Hematopoietic multipotent progenitor cell treated with erythropoietin and hydrocortisone succinate and interleukin-3 and kit ligand, for 4 days (in vitro differentiated cells): ENCODE measurements at places on chromosomes 6 and 20.
A peak's percentile ranks its signal among the peaks of the same experiment; 100 is the strongest.

DNA sequence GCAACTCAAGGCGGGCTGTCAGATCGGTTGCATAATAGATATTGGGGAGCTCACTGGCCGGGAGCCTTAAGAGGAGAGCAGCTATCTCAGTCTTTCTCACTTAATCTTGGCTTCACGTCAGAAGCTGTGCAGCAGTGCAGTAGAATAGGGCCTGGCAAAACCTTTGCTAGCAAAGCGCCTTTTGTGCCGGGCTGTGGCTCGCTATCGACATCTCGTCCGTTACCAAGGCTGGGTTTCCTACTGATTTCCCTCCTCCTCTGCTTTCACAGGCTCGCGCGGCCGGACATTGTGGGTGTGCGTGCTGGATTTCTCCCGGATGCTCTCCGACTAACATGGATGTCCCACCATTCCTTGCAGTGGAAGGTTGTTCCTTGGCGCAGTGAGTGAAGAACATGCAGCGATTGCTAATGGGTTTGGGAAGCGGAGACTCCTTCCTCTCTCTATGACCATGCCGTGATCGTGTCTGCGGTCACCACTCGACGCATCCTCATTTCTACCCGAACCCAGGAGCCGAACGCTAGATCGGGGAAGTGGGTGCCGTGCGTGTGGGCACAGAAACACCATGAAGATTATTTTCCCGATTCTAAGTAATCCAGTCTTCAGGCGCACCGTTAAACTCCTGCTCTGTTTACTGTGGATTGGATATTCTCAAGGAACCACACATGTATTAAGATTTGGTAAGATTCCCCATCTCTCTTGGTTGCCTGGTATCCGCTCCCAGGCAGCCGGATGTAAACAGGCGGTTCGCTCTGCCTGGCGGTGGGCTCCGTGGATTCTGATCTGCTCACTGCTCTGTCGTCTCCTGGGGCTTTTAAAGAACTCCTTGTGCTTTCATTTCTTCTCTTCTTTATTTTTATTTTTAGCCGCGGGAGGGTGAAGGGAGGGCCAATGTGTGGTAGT is 5.5 kb downstream of the GRIK2 start:
- no peak for DNase-seq

DNA sequence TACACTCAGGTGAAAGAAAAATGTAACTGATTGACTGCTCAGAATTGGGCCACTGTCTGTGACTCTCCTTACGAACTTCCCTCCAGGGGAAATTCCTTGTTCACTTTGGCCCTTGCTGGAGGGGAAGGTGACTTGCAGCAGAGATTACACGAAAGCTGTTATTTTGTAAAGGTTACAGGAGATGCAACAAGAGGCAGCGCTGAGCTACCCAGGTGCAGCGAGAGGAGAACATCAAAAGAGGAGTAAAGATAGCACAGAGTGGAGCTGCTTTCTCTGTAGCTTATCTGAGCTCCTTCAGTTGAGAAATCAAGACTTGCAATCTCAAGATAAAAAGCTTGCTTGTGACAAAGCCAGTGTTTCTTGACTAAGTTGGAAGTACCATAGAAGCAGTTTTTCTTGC is 144.6 kb downstream of the ARHGAP18 start:
- peak; percentile 41 for DNase-seq

- DNase-seq, result peak; percentile 46
Observed at GRCh38 chr6:551405-551804, 105.5 kb downstream of the HUS1B start.

DNA sequence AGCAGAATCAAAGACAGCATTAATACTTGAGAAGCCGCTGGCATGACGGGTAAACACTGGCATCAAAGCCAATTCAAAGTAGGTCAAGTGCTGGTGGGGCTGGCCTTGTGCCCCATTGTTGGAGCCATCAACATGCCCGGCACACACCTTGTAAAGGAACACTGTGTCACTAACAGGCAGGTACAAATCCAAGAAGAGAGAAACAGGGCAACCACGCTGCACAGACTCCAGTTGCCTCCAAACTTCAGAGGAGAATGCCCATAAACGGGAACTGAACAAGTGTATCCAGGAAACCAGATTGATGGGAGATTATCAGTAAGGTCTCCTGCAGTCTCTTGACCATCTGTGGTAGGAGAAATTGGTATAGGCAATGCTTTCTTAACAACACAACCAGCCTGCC is 127.0 kb upstream of the STXBP5 start:
- DNase-seq, result no peak

DNA sequence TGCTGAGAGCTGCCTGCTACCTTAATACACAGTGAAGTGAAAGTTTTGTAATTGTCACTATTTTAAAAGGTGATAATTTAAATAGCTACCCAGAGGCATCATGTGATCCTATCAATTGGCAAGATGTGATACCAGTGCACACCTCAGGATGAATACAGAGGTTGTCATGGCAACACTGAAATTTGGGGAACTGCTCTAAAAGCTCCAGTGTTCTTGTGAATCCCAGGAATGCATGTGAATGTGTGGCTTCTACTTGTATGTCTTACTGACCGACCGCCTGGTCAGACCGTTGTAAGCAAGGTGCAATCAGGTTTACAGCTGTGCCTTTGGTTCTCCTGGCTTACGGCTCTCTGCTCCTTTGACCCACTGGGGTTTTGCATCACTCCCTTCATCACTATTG is 146.3 kb upstream of the GJE1 start:
- no peak for DNase-seq

DNA sequence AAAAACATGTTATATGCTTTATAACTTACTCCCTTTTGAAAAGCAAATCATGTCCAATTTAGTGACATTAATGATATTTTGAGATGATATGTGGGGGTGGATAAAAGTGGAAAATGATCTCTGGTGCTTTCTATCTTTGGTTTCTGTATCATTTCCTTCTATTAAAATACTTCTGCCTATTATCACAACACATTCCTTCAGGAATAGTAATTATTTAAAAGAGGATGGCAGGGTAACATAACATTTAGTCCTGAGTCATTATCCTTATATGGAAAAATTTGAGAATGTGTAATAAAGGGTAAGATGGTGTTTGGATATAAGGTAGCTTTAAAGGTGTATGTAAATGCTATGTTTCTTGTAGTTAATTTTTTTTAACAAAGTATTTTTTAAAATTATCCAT is 657.7 kb downstream of the PHF3 start:
- no peak for DNase-seq

- no peak for DNase-seq
Observed at GRCh38 chr20:31856516-31856915, 11.1 kb upstream of the FOXS1 start.

DNA sequence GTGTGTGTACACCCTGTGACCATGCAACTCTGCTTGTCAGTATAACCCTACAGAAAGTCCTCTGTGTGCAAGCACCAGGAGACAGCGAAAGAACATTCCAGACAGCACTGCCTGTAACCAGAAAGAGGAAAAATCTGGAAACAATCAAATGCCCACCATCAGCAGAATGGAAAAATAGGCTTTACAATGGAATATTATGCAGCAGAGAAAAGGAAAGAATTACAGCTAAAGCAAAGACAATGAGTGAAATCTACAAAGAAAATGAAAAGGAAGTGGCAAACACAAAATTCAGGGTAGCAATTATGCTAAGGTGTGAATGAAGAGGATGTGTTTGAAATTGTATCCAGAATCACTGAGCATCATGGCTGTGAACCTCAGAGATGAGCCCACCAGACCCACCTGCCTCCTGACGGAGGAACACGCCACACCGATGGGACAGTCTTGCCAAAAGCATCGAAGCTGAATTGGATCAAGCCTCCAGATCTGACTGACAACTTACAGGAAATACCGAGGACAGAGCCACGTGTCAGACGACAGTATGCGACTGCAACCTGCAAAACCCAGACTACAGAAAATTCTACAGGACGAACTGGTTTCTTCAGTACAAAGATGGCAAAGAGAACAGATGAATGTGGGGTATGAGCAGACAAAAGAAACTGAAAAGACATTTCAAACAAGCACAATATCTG is 133.2 kb downstream of the NFATC2 start:
- DNase-seq, result no peak

DNA sequence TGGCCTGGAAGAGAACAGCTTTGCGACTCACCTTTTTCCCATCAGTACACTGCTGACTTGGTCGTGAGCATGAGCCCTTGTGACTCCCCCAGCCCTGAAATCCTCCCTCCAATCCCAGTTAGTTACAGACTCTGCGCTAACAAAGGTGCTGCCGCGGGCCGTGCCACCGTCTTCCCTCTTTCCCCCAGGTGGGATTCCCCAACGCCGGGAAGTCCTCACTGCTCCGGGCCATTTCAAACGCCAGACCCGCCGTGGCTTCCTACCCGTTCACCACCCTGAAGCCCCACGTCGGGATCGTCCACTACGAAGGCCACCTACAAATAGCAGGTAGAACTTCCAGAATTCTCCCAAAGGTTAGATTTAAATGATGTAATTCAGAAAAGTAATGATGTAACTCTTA is 16.1 kb downstream of the MTG2 start:
- DNase-seq, result no peak

- peak; percentile 25 for DNase-seq
Observed at GRCh38 chr6:138374815-138375214, 2.9 kb upstream of the SMIM28 start.

- DNase-seq, result no peak
Observed at GRCh38 chr6:75201021-75201420, 4.8 kb downstream of the COL12A1 start.

DNA sequence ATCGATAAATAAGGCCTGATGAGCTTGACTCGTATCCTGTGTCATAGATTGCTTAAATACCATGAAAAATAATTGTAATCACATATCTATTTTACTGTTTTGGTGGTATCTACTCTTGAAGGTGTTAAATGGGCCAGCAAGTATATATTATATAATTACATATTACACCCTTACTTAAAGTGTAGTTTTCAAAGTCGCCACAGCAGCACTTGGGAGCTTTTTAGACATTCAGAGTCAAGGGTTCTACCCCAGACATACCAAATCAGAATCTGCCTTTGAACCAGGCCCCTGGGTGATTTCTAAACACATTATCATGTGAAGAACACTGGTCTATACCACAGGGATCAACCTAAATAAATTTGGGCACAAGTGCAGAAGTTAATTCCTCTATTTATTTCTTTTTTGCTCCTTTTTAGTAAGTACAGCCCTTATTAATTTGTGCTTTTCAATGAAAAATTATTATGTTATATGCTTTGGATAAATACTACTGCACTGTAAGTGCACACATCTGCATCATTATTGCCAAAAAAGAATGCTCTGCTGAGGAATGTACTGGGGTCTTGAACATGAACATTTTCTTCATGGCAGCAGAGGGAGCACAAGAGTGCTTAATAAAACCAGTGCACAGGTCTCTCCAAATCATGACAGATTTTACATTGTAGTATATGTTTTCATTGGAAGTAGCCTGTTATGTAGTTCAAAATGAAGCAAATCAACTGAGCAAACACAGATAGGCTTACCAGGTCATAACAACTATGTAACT is 3.1 kb upstream of the ATXN1 start:
- peak; percentile 78 for DNase-seq

GRCh38 chr6:154705471-154706113 is 27.6 kb upstream of the SCAF8 start:
- DNase-seq, result peak; percentile 61

DNA sequence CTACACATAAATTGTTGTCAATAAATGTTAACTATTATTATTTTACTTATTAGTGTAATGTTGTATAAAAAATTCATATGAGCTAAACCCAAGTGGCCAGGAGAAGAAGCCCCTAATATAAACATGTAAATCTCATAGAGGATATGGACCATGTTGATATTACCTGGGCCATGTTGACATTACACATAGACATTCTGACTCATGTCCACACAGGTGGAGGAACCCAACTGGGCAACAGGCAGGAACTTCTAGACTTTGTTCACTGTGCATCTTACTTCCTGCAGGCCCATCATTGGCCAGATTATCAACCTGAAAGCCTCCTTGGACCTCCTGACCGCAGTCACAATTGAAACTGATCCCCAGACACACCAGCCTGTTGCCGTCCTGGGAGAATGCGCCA is 7.2 kb downstream of the BPIFA2 start:
- no peak for DNase-seq

DNA sequence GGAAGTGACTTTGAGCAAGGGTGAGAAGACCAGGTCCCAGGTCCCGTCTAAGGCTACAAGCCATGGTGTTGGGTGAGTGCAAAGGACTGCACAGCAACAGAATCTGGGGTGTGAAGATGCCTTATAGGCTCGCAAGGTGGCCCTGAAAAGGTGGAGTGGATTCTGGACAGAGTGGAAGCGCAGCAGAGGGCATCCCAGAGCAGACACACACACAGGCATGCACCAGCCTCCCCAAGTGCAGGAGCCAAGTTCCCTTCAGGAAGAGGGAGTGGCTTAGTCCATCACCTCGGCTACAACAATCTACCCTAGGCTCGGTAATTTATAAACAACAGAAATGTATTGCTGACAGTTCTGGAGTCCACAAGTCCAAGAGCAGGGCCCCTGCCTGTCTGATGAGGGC is 180.1 kb upstream of the PDE10A start:
- DNase-seq, result no peak

- peak; percentile 13 for DNase-seq
Observed at GRCh38 chr6:144413418-144413817, 128.3 kb downstream of the UTRN start.

DNA sequence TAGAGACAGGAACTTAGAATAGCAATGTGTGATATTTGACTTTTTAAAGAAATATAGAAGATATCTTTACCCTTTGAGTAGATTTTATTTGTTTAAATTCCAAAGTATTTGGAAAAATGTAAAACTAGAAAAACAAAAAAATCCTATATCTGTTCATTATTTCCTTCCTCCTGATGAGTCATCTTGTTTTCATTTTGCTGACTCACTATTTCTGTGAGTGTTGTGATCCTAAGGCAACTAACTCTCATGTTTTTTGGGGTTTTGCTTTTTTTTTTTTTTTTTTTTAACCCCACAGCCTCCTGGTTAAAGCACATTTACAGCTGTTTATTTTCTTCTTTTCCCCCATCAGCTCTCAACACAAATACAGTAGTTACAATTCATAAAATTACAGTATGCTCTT is 37.8 kb upstream of the THEMIS start:
- peak; percentile 77 for DNase-seq

- DNase-seq, result no peak
Observed at GRCh38 chr6:7115543-7116231, 7.9 kb downstream of the RREB1 start.

GRCh38 chr6:35647400-35647799 is 41.3 kb downstream of the FKBP5 start:
- DNase-seq, result no peak

DNA sequence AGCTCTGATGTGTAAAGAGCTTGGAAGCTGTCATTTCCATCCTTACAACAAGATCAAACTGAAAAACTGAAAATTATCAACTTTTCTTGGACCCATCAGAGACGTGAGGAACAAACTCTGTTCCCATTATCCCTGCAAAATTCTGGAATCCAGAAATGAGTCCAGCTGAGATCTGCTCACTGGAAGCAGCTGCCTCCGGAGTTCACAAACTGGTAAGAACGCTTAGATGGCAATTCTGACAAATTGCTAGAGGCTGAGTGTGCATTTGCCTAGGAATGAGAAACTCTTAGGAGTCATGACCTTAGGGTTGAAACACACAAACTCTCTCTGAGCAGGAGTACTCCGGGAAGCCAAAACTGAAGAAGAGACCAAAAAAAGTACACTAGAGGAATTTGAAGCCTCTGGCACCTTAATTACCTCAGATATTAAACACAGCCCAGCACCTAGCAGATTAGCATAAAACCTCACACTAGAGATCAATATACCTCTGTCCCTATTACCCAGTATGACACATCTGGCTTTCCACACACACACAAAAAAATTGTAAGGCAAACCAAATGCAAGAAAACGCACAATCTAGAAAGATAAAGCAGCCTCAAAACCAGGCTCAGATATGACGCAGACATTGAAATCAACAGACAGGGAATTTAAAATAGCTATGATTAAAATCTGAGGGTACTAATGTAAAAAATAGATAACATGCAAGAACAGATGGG is 233.5 kb upstream of the SGK1 start:
- DNase-seq, result peak; percentile 22
